Activated T-helper 1 cell treated with anti-CD3 and anti-CD28 coated beads, Interleukin-2, amount 50 U/mL, for 16 hours (primary cell): ENCODE measurements at places on chromosomes 1 and 21.

DNA sequence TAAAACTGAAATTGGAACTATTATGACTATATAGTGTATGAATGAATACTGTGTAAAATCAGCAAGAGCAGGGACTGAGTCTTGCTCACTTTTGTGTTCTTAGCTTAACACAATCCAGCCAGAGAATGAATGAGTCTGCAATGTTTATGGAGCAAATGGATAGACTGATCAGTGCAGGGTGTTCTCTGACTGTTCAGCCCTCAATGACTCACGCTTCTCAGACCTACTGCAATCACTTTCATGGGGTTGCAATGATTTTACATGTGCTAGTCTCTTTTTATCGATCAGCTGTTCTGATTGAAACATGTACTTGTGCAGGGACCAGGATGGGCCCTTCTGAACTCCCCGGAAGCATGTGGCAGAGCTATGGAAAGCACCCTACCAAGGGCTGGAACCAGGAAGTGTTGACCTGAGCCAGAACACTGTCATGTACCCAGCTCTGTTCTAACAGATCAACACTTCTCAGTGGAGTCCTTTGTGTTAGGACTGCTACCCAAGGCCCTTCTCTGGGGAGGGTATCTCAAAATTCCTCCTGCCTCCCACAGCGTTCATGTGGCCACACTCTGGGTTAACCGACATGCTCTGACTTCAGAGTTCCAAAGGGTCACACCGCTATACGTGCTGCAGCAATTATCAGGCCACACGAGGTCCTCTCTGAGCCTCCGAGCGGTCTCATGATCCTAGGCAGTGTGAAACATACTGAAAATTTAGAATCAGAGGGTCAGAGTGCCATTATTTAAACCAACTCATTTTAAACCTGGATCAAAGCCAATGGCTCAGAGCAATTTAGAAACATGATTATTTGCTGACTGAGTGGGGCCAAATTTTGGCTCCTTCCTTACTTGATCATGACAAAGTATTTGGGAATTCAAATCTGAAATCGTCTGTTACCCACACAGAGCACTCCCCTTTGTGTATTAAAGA is 35.2 kb downstream of the GRIK1 start:
- DNase-seq: no peak

- no peak for DNase-seq
These were observed 10.0 kb downstream of the LTN1 start for GRCh38 chr21:28982637-28983036.

DNA sequence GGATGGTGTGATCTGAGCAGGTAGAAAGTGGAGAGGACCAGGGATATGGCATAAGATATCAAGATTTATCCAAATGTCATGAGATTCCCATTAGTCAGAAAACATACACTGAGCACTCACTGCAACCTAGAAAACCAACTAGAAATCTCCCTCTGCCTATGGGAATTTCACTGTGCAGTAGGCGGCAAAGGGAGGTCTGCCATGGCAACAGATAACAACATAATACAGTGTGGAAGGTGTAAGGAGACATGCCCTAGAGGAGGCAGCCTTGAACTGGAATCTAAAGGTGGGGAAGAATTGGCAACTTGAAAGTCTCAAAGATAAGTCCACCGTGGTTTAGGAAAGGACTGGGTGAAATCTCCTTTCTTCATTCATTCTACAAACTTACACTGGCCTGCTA is 238.4 kb downstream of the ATG4C start:
- DNase-seq: no peak

DNA sequence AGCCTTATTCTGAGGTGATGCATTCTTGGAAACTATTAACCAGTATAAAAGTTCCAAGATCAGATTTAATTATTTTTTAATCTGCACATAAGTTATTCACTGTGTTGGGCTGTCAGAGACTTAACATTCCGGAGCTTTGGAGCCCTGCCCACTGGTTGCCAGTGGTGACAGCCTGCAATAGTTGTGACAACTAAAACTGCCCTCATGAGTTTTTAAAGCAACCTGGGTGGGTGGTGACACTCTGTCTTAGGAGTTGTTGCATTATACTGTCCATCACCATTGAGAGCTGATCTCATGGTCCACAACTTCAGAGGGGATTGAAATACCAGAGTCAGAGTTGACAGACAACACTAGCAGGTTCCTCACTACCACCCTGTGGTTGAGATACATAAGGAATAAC is 653.9 kb upstream of the USP24 start:
- no peak for DNase-seq

- no peak for DNase-seq
These were observed 116.2 kb downstream of the PLXNA2 start for GRCh38 chr1:208127792-208128529.

GRCh38 chr1:95067568-95067967 is 5.2 kb downstream of the ALG14 start:
- no peak for DNase-seq

DNA sequence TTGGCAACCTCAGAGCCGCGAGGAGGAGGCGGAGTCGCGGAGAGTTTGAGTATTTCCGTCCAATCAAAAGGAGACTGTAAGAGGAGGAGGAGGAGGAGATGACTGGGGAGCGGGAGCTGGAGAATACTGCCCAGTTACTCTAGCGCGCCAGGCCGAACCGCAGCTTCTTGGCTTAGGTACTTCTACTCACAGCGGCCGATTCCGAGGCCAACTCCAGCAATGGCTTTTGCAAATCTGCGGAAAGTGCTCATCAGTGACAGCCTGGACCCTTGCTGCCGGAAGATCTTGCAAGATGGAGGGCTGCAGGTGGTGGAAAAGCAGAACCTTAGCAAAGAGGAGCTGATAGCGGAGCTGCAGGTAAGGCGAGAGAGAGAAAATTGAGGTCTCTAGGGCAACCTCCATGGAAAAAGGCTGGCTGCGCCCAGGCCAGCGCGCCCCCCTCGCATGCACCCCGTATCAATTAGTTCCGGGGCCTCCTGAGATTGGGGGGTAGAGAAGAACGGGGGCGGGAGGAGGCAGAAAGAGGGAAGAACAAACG is at the start of gene PHGDH:
Gene PHGDH (plus strand): TSS at position 131 of the 538 bp plus-strand sequence. CDS start 89 bp downstream, at position 220.
- DNase-seq: no peak

DNA sequence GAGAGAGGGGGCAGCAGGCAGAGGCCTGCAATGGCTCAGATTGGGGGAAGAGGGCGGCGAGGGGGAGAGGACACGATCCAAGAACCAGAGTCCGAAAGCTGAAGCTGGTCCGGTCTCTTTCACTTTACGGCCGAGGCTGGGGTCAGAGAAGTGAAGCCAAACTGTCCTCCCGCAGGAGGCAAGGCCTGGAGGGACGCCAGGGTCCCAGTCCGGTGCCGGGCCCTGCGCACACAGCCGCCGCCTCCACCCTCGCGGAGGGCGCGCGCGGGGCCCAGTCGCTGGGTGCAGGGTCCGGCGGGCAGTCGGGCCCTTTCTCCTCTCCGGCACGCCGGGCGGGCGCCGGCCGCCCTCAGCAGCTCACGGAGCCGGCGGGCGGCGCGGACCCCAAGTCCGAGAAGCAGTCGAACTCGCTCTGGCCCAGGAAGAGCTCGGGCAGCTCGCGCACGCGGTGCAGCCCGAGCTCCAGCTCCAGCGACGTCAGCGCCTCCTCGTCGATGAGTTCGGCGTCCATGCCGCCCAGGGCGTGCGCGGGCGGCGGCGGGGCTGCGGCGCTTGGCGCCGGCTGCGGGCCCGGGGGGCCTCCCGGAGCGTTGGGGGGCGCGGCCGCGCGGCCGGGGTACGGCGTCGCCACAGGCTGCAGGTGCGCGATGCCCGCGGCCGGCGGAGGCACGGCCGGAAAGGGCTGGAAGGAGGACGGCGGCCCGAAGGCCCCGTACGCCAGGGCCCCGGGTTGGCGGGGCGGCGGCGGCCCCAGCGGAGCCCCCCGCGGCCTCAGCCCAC is 749 bp downstream of the CITED4 start:
- no peak for DNase-seq

DNA sequence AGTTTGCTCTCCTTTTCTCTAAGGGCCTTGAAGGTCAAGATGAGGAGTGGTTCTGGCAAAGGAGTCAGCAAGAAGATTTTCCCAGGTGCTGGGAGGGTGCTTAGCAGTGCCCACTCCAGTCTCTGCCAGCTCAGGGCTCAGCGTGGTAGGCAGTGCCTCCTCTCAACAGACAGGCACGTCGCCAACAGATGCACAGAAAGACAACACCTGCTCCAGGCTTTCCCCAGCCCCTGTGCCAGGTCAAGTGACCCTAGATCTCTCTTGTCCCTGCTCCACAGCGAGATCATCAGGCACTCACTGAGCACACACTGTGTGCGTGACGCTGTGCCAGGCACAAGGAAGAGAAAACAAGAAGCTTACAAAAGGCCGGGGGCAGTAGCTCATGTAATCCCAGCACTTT is 86.0 kb downstream of the CASZ1 start:
- no peak for DNase-seq

DNA sequence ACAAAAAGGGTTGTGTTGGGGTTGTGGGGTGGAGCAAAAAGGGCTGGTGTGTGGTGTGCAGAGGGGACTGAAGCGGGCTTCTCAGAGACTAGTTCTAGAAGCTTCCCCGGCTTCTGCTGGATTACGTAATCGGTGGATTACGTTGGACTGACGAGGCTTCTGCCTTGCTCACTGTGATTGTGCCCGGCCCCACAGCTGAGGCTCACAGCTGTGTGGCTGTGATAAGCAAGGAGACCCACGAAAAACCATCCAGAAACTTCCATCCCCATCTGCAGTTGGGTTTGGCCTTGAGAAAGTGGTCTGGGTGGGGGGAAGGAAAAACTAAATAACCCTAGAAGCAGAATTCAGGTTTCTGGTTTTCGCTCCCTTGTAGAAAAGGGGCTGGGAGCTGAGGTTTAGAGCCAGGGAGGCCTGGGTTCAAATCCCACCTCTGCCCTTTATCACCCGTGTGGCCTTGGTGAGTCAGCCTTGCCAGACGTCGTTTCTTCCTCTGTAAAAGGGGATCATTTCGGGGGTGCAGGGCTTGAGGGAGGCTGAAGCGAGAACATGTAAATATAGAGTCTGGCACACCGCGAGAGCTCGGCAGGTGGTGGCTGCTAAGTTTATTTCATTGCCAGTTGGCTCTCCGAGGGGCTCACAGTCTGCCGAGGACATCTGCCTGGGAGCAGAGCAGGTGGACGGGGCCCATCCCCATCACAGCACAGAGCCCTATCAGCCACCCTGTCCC is 30.4 kb upstream of the DISP3 start:
- no peak for DNase-seq

- no peak for DNase-seq
These were observed 57.8 kb downstream of the ZMYM4 start for GRCh38 chr1:35326246-35326866.

DNA sequence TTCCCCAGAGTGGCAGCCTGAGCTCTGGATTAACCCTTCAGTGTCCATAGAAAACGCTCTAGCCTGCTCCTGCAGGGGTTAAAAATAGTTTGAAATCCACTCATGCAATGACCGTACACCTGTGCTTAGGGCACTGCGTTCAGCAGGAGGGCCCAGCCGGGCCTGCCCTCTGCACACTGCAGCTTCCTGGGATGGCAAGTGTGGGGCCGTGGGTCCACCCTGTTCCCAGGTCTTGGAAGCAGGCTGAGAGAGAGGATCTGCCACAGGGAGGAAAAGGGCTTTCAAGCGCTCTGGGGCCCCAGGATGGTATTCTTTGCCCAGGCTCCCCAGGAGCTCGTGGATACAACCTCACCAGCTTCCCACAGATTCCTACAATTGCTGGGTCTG is 1.5 kb upstream of the S100B start:
- DNase-seq: no peak

DNA sequence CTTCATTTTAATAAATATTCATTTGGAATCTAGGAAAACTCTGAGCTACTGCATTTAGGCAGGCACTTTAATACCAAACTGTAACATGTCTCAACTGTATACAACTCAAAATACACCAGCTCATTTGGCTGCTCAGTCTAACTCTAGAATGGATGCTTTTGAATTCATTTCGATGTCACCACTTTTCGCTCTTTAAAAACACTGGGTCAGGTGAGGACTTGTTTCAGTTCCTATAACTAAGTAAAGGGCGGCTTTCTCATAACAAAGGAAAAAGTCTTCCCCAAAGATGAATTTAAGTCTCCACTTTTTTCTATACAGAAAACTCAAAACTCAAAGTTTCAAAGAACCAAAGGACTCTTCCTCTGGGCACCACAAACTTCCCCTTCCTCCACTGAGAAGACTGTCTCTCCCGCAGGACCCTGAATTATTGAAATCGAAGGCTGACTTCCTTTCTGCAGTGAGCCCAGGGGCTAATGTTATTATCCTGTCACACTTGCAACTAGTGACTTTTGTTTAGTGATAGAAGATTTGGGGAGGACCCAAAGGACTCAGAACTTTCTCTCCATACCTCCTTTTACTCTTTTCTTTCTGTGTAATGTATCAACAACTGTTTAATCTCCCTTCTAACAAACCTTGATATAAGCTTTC is 9.7 kb upstream of the DHX9 start:
- no peak for DNase-seq

- no peak for DNase-seq
These were observed 466.1 kb downstream of the BRINP3 start for GRCh38 chr1:190011585-190011984.

DNA sequence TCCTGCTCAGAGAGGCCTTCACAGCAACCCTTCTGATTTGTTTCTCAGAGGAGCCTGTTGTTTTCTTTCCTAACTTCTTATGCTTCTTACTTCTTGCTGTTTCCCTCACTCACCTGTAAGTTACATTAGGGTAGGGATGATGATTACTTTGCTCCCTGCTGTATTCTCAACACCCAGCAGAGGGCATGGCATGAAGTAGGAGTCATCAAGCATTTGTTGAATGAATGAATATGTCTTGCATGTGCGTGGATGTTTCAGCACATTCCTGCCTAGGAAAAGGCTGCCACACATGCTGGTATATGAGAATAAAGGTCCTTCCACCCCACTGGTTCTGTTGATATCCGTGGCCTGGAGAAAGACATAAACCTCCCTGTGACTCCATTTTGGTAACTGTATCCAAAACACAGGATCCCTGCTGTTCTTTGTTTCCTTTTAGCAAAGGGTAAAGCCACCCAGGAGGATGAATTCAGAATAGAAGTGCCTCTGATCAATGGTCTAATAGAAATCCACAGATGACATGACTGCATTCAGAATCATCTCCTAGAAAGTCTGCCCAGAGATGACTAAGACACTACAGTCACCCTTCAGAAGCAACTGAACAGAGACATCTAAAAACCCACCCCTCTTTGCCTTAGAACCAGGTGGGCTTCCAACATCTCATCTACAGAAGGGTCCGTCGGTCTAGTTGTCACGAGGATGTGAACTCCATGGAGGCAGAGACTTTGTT is 168.8 kb downstream of the ZSCAN20 start:
- DNase-seq: no peak

- DNase-seq: no peak
These were observed 14.5 kb upstream of the TTF2 start for GRCh38 chr1:117045644-117046043.

- no peak for DNase-seq
These were observed 1.8 kb downstream of the LAMB3 start for GRCh38 chr1:209650454-209650853.

DNA sequence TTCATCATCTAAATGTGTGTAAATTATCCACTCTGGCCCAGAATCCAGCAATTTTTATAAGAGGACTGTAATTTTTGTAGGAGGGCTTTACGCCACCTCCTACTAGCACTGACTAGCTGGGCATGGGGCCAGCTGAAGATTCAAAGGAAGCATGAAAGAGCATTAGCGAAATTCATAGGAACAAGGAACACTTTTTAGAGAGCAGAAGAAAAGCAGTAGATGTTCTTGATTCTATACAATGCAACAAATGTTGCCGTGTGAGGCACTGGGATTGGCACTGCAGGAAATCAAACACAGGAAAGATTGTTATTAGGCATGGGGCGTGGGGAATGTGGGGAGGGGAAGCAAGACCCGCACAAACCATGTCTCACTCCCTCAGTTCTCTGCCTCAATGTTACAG is 58.4 kb upstream of the PARP1 start:
- no peak for DNase-seq

GRCh38 chr1:234899041-234899729 is 229.5 kb downstream of the TOMM20 start:
- DNase-seq: no peak

GRCh38 chr21:16287046-16287445 is 557.3 kb downstream of the USP25 start:
- DNase-seq: no peak
